ENCODE measurements at places on chromosomes 2 and 18.
A peak's percentile ranks its signal among the peaks of the same experiment; 100 is the strongest.

DNA sequence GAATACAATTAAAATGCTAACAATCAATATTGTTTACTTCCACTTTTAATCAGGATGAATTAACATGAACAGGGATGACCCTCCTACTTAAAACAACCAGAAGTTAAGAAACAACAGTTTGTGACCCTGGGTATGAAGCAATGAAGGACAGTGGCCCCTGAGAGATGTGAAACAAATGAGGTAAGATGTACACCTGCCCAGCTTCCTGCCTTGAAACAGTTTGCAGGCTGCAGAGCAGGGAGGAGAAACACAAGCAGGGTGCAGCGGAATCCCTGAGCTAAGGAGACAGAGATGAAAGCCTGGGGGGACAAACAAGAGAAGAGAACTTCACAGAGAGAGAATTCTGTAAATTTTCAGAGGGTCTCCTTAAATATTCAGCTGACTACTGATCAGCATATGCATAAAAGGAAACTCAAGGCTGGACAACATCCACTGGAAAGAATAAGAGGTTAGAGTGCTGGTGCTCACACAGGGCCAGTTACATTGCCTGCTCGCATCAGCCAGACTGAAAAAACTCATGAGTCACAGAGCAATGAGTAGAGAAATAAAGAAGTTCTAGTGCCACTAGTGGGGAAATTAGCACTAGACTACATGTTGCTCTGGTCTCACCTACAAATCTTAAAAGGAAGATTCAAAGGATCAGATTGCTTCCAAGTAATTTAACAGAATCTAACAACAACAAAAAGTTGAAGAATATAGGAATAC is 106.4 kb downstream of the PID1 start:
- no peak for DNase-seq

DNA sequence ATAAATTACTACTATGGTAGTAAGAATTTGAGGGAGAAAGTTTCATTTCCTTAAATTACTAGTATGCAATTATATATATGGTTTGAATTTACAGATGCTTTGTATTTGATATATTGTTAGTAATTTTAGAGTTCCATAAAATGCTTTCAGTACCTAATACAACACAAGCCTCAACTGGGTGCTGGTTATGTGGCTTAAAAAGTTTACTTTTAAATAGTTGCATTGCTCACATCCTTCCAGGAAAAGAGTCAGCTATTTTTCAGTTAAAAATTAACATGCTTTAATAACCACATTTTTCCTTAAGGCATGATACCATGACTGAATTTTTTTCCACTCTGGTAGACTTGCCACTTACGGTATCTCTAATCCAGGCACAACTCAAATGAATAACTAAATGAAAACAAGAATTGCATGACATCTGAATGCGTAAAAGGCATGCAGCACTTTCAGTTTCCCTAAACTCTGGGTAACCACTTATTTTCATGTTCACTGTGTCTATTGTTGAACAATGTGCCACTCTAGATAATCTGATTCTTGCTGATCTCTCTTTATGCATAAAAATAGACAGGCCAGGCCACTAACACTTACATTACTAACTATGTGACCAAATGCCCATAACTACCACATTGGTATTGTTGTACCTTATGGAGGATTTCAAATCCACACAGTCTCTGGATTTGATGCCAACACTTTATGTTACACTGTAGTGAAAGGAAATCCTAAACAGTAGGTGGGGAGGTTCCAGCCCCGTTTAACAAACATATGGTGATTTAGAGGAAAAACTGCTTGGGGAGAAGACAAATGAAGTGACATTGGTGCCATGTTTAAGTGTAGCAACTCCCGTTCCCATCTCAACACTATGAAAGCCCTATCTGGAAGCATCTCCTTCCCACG is 35.5 kb upstream of the SLC35F5 start:
- DNase-seq = peak; percentile 34

DNA sequence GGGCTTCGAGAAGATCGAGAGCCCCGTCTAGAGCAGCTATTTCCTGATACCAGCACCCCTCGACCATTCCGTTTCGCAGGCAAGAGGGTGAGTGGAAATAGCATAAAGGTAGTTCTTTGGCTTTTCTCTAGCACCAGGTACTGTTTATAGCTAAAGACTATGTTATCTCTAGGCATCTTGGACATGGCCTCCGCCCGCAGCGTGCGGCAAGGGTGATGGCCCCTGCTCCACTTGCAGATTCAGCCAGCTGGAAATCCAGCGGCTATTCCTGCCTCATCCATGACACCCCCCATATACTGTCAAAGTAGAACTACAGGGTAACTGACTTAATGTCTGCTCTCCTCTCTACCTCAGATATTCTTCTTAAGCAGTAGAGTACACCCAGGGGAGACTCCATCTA is 3.3 kb downstream of the AGBL5 start:
- no peak for DNase-seq

GRCh38 chr2:219631406-219631891 is 4.0 kb downstream of the SLC4A3 start:
- DNase-seq = no peak

DNA sequence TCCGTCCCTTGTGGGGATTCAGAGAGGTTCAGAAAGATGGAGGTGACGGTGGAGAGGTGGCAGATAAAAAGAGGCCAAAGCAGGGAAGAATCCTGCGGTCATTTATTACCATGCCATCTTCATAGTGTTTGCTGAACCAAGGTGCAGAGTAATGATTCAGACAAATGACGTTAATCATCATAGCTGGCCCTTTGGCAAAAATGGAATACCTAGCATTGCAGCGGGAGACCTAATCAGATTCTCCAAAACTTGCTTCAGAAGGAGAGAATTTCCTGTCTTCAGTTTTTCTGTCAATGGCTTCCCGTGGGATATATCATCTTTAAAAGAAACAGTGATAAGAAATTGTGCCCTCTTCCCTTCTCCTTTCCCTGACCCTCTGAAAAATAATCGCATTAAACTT is 175.4 kb downstream of the PTGR3 start:
- no peak for DNase-seq

GRCh38 chr2:53903011-53903410 is 43.2 kb upstream of the GPR75 start:
- no peak for DNase-seq

GRCh38 chr2:57842531-57842930 is 204.1 kb upstream of the VRK2 start:
- DNase-seq = no peak

GRCh38 chr2:236417150-236417549 is 152.5 kb upstream of the ACKR3 start:
- no peak for DNase-seq

GRCh38 chr2:40510304-40510703 is 58.4 kb upstream of the SLC8A1 start:
- DNase-seq = no peak

DNA sequence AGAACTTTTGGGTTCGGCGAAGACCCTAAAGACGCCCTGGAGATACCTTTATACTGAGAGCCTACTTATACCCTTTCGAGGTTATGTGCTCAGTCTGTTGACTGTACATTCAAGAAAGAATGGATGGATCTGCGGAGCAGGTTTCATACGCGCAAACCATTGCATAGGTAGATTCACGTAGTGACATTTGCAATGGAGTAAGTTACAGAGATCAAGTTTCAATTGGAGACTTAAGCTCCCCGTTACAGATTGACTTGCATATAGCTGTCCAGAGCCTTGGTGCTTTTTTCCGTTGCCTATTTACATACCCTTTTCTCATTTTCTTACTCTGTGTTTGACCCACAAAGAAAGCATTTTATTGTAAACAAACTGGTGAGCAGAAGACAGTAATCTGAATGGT is 923 bp downstream of the PSMD1 start:
- no peak for DNase-seq

- DNase-seq = no peak
These were observed 1.2 kb downstream of the ATG9A start for GRCh38 chr2:219228041-219228910.

DNA sequence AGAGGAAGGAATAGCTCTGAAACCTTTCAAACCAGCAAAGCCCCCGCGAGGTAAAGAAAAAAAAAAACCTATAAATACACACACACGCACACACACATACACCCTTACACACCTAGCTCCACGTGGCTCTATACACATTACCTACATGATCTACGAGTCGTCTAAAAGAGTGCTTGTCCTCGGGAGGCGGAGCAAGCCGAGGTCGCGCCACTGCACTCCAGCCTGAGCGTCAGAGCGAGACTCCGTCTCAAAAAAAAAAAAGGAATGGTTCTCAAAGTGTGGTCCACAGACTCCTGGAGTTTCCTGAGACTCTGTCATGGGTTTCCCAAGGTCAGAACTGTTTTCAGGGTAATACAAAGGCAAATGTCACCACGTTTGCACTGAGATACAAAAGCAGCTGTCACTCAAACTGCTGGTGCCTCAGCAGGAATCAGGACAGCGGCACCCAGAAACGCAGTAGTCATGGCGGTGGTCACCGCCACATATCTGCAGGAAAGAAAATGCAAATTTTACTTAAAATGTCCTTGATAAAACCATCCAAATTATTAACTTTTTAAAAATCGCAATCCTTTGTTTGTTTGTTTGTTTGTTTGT is 130.0 kb upstream of the GPC1 start:
- DNase-seq = no peak

DNA sequence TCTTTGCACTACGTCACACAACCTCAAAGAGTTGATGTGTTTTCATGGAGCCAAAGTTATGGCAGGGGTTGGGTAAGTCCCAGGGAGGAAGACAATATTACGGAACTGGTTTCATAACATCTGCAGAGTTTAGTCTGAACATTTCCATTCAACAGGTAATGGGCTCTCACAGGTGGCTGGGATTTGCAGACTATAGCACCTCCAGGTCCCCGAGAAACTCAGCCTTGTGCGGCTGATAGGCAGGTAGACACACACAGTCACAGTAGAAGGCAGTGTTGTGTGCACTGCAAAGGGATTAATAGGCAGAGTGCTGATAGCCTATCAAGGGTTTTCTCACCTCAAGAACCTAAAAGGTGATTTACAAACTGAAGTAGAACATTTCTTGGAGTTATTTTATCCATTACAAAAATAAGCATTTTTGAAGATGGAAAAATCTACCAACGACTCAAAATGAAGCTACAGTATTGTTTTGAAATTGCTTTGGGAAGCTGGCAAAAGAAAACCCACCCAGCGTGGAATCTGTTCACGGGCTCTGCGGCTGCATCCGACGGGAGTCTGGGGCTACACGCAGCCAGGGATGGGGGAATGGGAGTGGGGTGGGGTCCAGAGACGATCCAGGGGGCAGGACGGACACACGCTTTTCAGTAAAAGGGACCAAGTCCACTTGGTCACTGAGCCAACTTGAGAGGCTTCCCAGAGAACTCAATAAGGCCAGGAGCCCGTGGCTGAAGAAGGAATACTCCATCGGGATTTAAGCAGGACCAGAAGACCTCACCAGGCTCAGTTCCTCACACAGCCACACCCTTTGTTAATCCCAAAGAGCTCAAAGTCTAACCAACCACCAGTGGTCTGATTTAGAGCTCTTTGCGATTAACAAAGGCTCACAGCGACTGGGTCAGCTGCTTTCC is 82.9 kb downstream of the CHRNA1 start:
- no peak for DNase-seq

DNA sequence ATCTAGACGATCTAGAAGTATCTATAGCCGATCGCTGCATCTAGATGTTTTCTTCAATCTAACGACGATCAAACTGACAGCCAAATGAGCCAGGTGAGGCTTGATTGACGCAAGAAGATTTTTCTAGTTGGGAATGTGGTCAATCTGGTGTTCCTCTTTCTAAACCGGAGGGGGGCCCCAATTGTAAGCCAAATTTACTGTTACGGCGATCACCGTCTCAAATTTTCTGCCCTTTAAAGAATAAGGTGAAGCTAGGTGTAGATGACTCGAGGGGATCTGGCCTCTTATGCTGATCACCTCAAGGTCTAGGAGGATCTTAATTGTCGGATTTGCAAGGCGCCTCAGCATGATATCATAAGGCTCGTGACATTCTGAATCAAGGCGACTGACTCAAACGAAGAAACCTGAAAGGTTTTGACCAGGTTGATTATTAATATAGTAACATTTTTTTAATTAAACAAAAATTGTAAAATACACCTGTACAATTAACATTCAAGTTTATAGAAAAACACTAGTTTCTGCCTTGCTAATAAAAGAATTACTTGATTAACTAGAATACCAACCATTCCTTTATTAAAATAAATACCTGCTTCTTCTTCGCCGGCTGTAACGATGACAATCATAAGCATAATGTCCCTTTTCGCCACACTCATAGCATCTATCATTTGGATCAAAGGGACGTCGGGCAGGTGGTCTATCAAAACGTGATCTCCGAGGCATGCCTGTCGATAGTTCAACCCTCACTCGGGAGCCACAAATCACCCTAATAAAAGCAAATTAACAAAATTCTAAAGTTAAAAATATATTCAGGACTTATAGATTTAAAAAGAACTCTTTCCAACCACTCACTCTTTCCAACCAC is 2.0 kb downstream of the SRSF7 start:
- DNase-seq = no peak

- no peak for DNase-seq
These were observed 237.8 kb downstream of the WDR7 start for GRCh38 chr18:56888978-56889377.

DNA sequence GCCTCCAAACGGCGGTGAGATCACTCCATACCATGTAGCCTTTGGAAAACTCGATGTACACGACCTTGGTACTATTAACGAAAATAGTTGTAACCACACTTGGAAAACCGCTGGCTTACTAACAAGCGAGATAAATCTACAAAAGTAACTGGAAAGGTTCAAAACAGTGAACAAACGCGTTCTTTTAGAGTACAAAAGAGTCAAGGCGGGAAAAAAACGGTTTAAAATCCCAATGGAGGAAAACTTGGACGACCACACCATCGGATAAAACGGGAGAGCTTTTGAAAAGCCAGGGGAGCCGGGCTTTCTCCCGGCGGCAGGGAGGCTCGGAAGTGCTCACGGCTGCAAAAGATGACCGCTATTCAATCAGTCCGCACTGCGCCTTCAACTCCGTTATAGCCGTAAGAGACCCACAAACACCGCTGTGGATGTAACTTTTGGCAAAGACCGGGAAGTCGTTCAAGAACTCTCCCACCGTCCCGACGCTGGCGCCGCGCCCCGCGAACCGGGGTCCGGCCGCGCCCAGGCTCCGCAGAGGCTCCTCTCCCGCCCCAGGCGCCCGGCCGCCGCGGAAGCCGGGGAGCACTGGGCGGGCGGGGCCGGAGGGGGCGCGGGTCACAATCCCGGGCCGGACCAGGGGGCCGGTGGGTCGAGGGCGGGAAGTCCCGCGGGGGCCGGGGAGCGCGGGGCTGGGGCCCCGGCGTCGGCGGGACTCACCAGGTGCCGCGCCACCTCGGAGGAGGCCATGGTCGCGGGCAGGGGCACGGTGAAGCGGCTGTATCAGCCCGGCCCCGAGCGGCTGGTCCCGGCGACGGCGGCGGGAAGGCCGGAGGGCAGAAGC is 465 bp downstream of the SEPTIN10 start:
- DNase-seq = no peak

DNA sequence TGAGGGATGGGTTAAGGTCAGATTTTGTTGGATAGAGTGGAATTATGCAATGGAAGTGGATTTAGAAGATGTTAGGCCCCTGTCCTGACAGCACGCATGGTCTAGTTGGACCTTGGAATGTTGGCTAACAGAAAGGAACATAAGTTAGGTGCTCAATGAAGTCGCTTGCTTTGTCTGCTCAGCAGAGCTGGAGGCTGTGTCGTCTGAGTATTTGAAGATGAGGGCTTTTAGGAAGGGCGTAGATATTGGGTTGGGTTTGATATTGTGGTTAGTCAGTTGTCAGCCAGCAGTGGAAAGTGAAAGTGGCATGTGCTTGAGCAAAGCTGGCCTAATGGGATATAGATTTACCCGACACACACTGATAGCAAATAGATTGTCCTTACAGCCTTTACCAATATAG is 239.3 kb downstream of the PRKCE start:
- DNase-seq = no peak
